A549 treated with dexamethasone at 1 μM for 4 hours (cell line): ENCODE measurements at places on chromosomes 6 and 20. TPM values are rescaled to one million over a fixed set of nuclear protein-coding genes. Genes with fewer than 3 reads are reported as not detected.

BEND6 gene
- 0.82 to 1.4 TPM (median 1.2 TPM) in 5 replicates for total RNA-seq

TOMM34 gene
- total RNA-seq = 38.3 to 42.4 TPM (median 39.4 TPM) in 5 replicates

PGBD1 gene
- 4.1 to 5.0 TPM (median 4.8 TPM) in 5 replicates for total RNA-seq

GFRAL gene
- not detected in 5 replicates for total RNA-seq

HLA-DPA1 gene
- total RNA-seq = 0.09 to 0.11 TPM in 2 of 5 replicates, not detected in the others

VGLL2 gene
- total RNA-seq = not detected in 5 replicates

KCNK16 gene
- not detected in 5 replicates for total RNA-seq

SEL1L2 gene
- not detected in 5 replicates for total RNA-seq
